ENCODE measurements at places on chromosomes 5 and 9. TPM values are rescaled to one million over a fixed set of nuclear protein-coding genes. Genes with fewer than 3 reads are reported as not detected.

SPOCK1 gene
- 167 TPM for polyA plus RNA-seq

ABO gene
- polyA plus RNA-seq, result 2.9 TPM

DCAF12 gene
- polyA plus RNA-seq, result 46.9 TPM

CACFD1 gene
- polyA plus RNA-seq, result 50.3 TPM

GNA14 gene
- 4.8 TPM for polyA plus RNA-seq

GCNT1 gene
- polyA plus RNA-seq, result 1.9 TPM

ANKRD20A1 gene
- 8.8 TPM for polyA plus RNA-seq
